ENCODE measurements at places on chromosomes 1 and 21.

DNA sequence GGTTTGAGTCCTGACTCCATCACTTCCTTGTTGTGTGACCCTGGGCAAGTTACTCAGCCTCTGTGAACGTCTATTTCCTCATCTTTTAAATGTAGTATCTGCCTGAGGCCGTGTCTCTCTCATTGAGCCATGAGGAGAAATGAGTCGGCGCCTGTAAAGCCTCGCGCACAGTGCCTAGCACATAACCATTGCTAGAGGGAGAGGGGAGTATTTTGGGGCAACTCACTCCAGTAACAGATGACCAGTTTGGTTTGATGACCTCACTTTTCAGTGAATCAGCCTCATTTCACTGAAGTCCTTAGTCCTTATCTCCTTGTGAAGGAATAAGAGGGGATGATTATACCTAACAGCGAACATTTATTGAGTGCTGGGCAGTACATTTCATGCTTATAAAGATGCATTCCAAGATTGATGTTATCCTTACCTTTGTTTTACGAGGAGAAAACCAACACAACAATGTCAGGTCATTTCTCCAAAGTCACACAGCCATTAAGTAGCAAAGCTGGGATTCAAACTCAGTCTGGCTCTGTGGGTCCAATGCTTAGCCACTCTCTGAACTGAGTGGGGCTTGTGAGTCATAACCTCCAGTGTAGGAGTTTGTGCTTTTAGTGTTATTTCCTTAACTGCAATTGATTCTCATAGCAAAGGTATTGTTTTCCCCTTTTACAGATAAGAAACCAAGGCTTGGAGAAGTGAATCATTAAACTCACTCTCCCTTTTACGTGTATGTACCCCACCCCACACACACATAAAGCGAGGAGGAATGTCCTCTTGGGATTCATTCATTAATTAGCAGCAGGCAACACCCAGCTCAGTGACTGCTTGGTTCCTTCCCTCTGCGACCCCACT is 25.9 kb downstream of the KCNC4 start:
- DNase-seq, result no peak

DNA sequence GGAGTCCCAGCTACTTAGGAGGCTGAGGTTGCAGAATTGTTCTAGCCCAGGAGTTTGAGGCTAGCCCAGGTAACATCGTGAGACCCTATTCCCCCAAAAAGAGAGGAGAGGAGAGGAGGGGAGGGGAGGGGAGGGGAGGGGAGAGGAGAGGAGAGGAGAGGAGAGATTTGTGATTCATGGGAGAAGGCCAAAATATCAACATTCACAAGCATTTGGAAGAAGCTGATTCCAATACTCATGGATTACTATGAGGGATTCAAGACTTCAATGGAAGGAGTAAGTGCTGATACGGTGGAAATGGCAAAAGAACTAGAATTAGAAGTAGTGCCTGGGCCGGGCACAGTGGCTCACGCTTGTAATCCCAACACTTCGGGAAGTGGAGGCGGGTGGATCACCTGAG is 187.8 kb downstream of the EIF4G3 start:
- no peak for DNase-seq

DNA sequence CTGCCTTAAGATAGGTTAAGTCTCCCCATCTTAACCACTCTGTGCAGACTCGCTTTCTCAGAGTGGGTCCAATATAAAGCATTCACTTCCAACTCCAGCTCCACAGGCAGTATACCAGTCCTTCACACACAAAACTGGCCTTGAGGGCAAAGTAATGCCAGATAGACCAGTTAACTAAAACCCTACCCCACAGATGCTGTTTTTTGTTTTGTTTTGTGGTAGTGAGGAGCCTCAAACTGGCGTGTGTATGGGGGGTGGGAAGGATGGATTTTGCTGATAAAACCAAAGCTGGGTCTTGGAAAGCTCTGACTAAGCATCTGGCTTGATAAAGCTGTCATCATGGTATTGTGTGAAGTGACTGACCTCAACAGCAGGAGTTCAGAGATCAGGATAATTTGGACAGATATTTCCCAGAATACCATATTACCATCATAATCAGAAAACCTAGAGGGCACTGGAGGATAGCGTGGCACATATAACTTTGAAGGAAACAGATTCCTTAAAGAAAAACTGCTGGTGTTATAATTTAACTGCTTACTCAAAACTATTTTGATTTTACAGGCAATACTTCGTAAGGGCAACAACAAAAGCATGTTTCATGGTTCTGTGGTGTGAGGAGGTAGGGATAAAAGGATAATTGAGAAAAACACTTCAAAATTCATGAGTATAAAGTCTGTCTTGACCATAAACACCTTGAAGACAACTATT is 29.6 kb upstream of the CPLANE2 start:
- no peak for DNase-seq

DNA sequence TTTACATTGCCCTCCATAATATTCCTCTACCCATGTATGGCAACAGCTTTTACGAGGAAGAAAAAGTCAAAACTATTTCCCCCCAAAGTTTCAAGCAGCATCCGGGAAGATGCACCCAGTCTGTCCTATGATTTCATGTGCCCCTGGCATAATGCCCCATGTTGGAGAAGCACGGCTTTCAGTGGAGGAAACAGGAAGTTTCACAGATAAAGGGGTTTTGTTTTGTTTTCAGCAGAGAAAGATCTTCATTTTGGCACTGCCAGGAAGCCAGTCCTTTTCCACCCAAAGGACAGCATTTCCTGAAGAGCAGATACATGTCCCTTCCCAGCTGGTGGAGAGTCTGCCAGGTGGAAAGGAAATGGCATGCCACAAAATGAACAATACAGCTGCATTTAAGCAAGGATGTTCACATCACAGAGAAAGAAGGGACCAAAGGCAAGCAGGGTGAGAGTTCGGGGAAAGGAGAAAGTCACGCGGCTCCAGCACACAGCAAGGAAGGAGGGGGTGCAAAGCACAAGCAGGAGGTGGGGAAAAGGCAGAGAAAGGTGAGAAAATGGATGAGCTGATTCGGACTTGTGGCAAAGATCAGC is 95.3 kb upstream of the HIVEP3 start:
- DNase-seq, result no peak

DNA sequence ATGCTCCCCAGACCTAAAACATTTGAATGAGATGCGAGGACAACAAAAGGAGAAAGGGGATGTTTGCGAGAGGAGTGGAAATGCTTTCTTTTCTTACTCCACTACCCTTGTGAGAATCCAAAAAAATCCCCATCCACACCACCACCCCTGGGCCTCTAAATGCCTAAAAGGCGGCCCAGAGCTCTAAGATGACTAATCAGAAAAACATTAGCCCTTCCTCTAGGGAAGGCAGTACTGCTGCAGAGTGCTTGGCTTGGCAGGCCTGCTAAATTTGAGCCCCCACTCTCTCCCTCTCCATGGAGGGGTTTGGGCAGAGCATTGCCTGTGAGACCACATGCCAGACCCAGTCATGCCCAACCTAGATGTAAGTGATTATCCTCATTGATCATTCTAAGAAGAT is 347.9 kb downstream of the USH2A start:
- DNase-seq, result no peak

- DNase-seq, result no peak
These were observed 13.8 kb upstream of the HMGN1 start for GRCh38 chr21:39362733-39363132.

DNA sequence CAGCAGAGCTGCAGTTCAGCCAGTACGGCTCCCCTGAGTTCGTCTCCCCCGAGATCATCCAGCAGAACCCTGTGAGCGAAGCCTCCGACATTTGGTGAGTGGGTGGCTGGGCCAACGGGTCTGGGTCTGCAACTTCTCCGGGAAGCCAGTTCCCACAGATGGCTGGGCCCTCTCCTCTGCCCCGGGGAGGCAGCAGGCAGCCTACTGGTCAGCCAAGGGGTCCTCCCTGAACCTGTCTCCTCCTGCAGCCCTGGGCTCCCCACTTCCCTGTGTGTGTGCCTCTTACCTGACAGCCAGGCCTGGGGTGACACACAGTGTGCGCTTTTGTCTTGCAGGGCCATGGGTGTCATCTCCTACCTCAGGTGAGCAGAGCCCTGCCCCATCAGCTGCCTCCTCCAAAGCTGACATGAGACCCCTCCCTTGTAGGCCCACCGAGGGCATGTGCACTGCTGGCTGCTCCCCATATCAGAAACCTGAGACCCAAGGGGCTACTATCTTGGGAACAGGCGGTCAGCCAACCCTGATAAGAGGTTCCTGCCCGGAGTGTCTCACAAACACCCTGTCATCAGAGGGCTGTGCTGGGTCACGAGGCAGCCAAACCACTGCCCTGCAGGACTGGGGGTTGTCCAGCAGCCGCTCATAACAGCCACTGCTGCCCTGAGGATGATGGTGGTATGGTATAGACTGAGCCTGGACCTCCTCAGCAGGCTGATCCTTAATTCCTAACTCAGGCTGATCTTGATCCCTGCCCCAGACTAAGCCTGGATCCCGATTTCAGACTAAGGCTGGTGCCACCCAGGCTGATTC is 37.6 kb downstream of the TRIM11 start:
- DNase-seq, result no peak

DNA sequence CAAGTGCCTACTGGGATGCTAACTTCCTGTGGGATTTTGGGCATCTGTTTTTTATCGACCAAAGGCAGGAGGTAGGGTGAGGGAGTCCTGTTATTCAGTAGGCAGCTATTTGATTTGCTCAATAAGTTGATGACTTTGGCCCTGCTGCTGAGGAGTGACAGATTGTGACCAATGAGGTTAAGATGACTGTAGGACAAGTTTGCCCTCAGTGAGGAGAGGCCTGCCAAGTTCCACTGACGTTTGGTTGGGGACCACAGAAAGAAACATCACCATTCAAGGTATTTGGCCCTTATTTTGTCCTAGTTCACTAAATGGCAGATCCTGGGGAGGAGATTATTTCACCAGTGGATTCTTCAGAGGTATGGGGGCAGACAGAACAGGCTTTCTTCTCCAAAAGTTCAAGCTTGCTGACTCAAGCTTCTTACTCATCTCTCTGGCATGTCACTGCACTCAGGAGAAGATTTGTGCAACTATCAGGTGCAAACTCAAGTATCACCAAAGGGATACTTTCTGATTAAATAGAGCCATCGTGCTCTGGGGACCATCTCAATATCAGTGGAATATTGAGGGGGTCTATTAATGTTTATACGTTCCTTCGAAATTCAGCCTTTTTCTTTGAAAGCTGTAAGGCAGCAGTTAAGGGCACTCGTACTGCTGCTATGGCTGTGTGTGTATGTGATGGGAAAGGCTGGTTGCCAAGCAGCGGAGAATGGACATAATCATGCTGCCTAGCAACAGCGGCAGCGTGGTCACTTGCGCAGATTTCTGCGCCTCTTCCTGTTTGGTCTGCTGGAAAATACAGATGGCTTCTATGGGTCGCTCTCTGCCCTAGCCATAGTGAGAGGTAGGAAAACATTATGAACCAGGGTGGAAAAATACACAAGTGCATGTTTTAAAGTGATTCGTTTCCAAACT is 78.7 kb downstream of the PBX1 start:
- no peak for DNase-seq

DNA sequence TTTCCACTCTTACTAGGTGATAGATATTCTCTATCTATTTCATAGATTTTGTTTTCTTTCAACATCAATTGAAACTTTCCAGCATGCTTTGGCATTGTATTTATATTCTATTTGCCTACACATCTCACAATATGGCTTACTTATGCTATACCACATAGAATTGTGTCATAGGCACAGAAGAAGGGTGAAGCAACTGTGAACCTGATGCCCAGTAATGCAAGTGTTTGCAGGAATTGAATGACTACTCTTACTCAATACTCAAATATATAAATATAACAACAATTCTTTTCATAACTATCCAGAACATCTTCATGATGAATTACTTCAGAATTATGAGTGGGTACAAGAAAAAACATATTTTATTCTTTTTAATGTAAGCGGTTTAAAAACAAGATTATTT is 165.9 kb downstream of the PTBP2 start:
- DNase-seq, result no peak

DNA sequence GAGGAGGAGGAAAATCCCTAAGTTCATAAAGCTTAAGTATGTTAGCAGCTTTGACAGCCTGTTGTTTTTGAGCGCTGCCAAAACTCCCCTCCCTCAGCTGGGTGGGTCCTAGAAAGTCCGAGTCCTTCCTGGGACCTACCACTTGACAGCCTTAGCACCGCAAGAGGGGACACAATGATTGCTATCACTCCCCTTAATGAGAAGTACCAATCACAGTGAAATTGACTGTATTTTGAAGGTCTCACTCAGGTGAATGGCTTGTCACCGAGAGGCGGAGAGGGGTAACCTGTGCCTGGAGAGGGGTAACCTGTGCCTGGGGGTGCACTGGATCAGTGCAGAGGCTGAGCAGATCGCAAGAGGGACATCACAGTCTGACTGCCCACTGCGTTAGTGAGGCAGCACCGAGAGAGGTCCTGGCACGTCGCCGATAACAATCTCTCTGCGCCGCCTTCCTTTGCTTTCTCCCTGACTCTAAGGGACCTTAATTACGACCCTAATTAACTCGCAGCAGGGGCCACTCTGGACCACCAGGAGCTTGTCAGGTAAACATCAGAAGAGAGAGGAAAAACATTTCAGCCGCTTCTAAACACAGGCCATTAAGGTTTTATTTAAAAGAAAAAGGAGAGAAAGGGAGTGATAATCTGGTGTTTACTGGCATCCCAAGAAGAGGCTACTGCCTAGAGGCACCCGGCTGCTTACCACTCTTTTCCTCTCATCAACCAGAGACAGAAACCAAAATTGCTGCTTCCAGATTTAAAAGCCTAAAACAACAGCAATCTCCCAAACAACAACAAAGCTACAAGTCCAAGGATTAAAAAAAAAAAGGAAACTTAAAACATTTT is 25.7 kb upstream of the KCNK1 start:
- no peak for DNase-seq

- no peak for DNase-seq
These were observed at the start of gene IL24 for GRCh38 chr1:206897175-206897574. Gene IL24, plus strand, starts transcription at chr1:206897443. Its CDS starts 390 bp downstream, at chr1:206897833.

DNA sequence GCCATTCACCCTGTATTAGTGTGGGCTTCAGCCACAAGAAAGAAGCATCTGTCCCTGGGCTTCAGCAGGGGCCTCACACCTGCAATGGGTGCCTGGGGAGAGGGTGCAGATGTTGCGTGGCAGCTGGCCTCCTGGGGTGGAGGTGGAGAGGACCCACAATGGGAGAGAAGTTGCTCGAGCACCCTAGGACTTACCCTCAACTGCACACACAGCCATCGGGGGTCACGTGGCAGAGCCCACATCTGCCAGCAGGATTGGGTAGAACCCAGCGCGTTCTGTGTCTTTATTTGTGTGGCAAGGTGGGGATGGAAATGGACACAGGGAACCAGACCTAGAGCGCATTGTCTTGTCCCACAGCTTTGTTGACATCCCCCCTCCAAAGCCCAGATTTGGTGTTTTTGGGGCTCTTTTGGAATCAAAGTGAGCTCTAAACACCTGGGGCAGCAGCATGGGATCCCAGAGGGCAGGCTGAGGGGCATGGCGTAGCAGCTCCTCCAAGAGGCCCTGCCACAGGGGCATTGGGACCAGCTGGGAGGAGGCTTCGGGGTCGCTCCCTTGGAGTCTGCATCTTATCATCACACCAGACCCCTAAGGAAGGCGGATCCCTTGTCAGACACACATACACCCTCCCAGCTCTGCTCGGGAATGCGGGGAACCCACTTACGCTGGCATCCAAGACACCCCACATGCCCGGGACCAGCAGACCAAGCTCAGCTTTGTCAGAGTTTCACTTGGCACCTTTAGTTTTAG is 5.1 kb downstream of the ABCG1 start:
- DNase-seq, result no peak
